ENCODE measurements at places on chromosomes 7 and 10.

DNA sequence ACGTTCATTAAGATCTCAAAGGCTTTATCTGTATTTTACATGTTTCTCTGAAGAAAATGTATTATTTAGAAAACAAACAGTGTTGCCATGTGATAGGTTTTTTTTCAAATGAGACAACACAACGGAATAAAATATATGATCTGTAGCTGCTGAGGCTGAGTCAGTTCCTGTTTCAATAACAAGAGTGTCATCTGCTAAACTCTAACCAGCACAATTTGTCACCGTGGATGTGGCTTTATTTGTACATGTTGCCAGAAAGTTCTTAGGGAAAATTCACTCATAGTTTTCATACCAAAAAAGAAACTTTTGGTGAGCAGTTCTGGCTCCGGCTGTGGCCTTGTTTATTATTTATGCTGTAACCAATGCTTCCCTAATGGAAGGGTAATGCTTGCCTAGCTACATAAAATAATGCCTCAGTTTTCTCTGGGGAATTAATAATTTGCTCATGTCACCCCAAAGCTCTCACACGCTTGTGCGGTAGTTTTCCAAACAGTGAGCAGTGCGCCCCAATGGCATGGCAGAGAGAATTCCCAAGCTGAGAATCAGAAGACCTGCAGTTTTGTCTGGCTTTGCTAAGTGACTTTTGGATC is 20.3 kb upstream of the KLF6 start:
- DNase-seq: peak; percentile 94

DNA sequence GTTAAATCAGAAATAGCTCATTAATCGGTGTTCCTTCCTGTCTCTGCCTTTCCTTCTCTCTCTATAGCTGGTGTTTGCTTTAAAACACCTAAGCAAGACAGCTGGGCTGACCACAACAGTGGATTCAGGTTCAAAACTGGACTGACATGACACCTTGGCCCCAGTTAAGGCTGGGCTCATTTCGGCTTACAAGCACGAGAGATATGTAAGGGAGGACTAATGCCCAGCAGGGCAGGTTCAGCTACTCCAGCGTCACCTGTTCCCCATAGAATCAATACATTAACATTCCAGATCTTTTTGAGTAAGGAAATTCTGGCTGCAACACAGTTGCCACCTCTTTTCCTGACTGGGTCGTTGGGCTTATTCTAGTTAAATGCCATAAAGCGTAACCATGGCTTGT is 323.0 kb upstream of the AOAH start:
- no peak for DNase-seq

- DNase-seq: no peak
Measured at GRCh38 chr7:143975617-143976016, 21.0 kb downstream of the OR2F1 start.

GRCh38 chr7:133912916-133913697 is 214.0 kb upstream of the LRGUK start:
- no peak for DNase-seq

DNA sequence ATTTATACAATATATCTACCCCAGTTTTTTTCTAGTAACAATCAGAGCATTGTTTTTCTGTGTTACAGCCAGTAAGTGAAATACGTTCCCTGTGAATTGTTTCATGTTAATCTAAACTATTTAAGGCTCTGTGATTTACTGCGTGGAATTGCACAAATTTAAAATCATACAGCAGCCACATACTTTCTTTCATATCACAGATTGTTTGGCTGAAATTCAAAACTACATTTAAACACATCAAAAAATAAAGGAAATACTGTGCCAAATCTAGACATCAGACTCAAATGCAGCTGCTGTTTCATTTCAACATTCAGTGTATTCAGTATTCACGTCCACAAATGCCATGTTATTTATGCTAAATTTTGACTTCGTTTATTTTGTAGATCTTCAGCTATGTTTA is 242.6 kb upstream of the HGF start:
- DNase-seq: no peak

DNA sequence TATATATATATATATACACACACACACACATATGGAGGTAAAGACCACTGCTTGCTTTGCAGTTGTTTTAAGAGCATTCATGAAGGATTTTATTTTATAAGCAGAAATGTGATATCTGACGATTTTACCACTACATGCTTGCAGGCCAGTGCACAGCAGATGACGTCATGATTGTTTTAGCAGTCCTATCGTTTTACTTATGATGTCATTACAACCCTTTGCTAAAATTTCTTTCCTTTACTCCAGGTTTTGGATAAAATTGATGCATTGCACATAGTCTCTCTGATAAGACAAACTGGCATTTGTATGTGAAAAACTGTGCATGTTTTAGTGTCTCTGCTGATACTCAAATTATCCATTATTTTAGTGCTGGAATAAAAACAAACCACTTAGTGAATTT is 9.2 kb downstream of the EGFR start:
- DNase-seq: no peak

- DNase-seq: no peak
Measured at GRCh38 chr7:22772885-22773284, 45.9 kb downstream of the IL6 start.

GRCh38 chr7:1423264-1423811 is 35.9 kb downstream of the MICALL2 start:
- DNase-seq: no peak

GRCh38 chr10:74174521-74174920 is 23.5 kb downstream of the ADK start:
- DNase-seq: peak; percentile 43

DNA sequence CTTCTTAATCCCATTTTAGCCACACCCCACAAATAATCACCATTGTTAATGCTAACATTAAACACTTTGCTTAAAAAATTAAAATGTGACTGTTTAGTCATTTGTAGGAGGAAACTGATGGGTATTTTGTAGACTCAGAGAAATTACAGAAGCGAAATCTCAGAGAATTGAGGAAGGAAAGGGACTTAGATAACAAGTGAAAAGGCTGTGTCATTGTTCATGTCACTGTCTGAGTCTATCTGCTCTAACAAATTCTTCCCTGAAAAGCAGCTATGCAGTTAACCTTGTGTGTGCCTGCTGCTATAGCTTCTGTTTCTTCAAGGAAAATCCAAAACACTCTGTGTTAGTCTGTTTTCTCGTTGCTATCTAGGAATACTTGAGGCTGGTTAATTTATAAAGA is 40.9 kb upstream of the PLXDC2 start:
- peak; percentile 73 for DNase-seq

- no peak for DNase-seq
Measured at GRCh38 chr10:118701529-118702323, 53.0 kb downstream of the CACUL1 start.

DNA sequence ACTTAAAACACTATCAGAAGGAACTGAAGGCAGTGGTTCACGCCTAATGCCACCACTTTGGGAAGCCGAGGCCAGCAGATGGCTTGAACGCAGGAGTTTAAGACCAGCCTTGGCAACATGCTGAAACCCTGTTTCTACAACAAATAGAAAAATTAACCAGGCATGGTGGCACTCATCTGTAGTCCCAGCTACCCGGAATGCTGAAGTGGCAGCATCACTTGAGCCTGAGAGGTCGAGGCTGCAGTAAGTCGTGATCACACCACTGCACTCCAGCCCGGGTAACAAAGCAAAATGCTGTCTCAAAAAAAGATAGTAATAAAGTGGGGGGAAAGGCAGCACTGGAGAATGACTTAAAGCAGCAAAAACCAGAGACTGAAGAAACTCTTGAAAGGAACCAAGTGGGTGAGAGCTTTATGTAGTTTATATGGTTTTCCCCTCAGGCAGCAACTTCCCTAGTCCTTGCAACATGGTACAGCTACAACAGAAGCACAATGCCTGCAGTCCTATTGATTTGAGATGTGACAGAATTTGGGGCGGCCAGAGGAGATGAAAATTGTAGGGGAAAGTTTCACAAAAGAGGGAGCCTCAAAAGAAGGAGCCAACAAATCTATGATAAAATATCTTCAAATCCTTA is 38.1 kb downstream of the GDI2 start:
- peak; percentile 45 for DNase-seq

DNA sequence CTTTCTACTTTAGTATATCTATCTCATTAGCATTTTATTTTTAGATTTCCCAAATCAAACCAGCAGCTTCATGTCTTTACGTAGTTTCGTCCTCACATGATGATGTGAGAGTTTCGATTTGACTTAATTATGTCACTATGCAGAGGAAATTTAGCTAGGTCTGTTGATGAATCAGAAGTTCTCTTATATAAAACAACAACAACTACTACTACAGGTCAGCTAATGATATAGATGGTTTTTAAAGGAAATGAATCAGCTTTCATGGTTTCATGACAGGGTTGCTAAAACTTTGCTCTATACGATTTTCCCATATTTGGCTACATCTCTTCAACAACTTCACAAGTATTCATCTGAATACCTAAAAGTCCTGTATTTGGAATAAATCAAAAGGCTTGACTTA is 28.6 kb downstream of the JAZF1 start:
- peak; percentile 57 for DNase-seq

DNA sequence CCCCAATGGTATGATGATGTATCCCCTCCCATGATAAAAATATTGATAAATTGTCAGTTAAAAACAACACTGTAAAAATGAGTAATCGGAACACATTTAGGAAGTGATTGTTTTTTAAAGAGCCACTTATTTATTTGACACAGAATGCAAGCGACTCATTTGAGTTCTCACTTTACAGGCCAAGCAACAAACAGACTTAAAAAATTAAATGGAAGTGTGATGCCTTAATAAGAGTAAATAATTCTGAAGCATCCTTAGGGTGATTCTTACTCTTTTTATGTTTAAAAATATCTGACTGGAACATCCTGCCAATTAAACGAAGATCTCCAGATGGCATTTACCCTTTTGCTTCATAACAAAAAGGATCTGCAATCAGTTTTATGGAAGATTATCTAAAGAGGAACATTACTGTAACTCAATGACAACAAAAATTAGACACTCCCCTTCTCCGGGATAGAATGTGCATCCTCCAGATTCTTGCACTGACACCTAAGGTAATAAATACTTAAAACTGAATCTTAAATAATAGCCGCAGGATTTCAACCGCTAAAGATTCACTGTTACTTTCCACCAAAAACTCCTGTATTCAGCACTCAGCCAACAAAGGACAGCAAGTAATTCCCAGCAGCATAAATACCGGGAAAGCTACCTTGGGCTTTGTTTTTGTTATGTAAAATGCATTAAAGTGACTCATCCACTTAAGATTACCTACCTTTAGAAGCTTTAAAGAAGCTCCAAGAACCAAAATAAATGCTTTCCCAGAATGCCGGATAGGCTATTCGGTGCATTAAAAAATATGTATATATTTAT is 1.7 kb downstream of the CACNA2D1 start:
- no peak for DNase-seq

DNA sequence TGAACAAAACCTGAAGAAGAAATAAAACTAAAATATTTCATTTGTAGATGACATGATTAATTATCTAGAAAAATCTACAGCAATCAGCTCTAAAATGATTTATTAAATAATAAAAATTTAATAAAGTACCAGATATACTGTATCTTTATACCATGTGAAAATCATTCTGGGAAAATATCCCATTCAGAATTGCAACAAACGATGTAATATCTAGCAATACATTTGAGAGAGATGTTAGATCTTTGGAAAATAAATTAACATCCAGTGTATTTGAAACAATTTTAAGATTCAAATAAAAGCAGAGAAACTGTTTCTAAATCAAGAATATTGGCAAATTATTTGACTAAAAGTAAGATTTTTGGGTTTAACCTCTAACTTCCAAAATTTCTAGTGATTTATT is 62.2 kb downstream of the ZEB1 start:
- DNase-seq: no peak

GRCh38 chr10:111338805-111339204 is 262.0 kb downstream of the ADRA2A start:
- DNase-seq: no peak

GRCh38 chr10:33993917-33994316 is 659.5 kb upstream of the NRP1 start:
- no peak for DNase-seq

DNA sequence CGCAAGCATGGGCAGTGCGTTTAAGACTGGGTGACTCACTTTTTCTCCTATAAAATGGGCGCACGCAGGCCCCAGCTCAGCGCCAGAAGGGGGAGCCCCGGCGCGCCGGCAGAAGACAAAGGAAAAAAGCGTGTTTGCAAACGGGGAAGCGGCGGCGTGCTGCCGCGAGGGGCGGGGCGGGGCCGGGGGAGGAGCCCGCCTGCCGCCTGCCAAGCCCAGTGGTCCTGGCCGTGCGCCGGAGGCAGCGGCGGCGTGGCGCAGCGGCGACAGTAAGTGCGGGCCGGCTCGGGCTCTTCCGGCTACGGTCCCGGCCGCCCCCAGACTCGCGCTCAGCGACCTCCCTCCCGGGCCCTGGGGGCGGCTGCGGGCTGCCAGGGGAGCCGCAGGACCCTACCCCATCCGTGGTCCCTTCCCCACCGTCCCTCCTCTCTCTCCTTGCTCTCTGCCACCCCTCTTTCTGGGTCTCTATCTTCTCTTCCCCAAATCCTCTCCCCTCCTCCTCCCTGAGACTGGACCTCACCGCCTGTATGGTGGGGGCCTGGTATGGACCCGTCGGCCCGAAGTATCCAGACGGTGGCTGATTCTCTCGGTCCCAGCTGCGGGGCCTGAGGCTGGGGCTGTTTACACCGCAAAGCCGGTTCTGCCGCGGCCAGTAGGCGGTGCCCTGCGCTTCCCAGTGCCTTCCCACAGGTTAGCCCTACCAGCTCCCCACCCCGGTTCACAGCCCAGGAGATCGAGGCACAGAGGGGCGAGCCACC is at the start of gene SLC29A3:
TSS of gene SLC29A3 (plus strand) at position 218 of the 758 bp plus-strand sequence. CDS start at position 269, 51 bp downstream.
- DNase-seq: peak; percentile 87

DNA sequence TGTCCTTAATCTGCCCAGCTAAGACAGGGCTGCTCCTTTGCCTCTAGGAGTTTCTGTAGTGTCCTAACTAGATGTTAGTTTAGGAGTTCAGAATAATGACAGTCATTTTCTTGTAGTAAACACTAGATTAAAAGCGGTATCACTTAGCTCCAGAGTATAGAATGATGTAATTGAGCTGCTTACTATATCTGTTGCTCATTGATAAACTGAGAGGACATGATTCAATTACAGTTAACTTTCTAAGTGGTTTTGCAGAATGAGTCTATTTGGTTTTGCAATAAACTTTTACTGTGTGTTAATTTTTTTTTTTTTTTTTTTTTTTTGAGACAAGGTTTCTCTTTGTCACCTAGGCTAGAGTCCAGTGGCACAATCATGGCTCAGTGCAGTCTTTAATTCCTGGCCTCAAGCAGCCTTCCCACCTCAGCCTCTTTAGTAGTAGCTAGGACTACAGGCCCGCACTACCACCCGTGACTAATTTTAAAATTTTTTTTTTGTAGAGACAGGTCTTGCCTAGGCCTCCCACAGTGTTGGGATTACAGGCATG is 1.8 kb downstream of the STMP1 start:
- no peak for DNase-seq

Data from inflammatory macrophage (primary cell).